ENCODE measurements at places on chromosomes 7 and 10.

- no peak for DNase-seq
Observed at GRCh38 chr10:43395571-43396060, 13.4 kb downstream of the HNRNPF start.

DNA sequence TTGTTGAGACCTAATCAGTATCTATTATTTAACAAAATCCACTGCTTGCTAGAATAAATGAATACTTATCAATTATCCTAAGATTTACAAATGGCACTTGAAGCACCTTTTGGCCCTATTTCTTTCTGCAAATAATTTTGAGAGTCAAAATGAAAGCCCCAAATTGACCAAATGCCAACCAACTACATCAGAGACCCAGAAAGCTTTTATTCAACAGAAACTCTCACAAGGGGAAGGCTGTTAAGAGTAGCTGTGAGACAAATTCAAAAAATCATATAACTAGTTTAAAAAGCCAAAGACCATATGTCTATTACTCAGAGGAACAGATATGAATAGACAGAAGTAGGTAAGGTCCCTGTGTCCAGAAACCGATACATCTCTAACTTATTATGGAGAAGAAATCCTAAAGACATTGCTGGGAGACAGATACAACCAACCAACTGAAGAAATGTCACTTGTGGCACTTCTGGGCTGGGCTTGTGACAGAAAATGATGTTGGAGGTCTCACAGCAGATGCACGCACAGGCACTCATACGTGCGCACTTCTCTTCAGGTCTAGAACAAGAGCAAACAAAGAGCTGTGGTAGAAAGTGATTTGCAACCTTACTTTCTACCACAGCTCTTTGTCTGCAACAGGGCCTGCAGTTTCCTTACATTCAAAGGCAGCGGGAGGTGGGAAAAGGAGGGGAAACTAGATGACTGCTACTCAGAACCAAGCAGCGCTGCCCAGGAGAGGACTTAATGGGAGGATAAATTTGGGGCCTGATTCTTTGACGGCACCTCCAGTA lies 58.6 kb upstream of the KCNIP2 start:
- DNase-seq = peak; percentile 37

DNA sequence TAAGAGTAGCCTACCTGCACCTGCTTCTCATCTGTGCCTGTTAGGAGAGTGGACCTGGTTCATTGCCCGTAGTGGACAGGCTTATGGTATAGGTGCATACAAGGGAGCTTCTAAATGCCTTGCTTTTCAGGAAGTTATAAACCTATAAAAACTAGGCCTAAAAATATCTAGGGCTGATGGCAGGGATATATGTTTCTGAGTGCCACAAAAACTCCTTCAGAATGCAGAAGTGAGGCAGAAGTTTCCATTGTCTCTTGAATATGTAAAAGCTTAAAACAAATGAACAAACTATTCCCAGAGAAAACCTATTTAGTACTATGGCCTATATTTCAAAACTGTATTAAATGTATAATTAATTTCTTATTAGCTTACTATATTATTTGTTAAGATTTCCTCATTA lies 91.8 kb downstream of the RNLS start:
- DNase-seq = no peak

GRCh38 chr7:151626422-151627115 lies 106.9 kb upstream of the RHEB start:
- peak; percentile 62 for DNase-seq

- no peak for DNase-seq
Observed at GRCh38 chr10:23325132-23325531, 19.5 kb downstream of the C10orf67 start.

DNA sequence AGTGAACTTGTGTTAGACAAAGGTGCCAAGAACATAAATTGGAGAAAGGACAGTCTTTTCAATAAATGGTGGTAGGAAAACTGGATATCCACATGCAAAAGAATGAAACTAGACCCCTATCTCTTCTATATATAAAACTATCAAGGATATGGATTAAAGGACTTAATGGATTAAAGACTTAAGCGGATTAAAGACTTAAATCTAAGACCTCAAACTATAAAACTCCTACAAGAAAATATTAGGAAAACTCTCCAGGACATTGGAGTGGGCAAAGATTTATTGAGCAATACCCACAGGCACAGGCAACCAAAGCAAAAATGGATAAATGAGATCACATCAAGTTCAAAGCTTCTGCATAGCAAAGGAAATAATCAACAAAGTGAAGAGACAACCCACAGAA lies 242.9 kb upstream of the MEOX2 start:
- no peak for DNase-seq

- DNase-seq = no peak
Observed at GRCh38 chr7:27295236-27295635, 52.6 kb downstream of the EVX1 start.

DNA sequence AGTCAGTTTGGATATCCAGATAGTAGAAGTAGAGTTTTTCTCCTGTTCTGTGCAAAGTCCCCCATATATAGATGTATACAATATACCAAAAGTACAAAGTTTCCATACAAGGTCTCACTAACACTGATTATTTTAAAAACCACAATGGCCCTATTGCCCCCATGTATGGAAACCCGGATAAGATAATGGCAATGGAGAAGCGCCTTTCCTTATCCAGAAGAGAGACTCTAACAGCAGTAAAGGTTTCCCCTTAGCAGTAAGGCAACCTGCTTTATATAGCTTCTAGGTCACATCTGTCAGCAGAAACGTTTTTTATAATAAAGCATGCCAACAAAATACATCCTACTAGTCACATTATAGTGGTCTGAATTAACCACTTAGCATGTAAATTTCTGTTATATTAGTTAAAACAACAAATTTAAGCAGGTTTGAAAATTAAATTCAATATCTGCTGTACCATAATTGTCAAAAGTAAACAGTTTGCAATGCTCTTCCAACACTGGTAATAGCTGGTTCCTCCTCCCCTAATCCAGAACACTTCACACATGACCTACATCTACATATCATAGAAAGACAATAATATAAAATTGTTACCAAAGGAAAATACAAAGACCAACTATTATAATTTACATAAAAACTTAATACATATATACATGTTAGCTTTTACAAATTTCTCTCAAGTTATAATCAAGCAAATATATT lies 22.4 kb downstream of the USP6NL start:
- no peak for DNase-seq

- DNase-seq = no peak
Observed at GRCh38 chr7:36266683-36267082, 113.6 kb downstream of the EEPD1 start.

DNA sequence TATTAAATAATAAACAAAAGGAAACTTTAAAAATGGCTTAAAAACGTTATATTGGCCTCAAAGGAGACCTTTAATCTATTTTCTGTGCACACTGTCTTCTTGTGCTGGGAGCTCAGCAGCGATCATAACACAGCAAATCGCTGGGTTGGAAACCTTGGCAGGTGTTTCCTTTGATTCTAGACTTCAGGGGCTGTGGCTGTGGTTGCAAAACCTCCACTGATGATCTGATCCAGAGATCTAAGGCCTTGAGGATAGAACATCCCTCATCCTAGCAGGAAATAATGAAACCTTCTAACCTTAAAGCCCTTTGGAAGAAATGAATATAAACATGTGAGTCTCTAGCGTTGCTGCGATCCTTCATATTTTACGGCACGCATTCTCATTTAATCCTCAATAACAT lies 29.8 kb downstream of the CDHR3 start:
- DNase-seq = no peak

DNA sequence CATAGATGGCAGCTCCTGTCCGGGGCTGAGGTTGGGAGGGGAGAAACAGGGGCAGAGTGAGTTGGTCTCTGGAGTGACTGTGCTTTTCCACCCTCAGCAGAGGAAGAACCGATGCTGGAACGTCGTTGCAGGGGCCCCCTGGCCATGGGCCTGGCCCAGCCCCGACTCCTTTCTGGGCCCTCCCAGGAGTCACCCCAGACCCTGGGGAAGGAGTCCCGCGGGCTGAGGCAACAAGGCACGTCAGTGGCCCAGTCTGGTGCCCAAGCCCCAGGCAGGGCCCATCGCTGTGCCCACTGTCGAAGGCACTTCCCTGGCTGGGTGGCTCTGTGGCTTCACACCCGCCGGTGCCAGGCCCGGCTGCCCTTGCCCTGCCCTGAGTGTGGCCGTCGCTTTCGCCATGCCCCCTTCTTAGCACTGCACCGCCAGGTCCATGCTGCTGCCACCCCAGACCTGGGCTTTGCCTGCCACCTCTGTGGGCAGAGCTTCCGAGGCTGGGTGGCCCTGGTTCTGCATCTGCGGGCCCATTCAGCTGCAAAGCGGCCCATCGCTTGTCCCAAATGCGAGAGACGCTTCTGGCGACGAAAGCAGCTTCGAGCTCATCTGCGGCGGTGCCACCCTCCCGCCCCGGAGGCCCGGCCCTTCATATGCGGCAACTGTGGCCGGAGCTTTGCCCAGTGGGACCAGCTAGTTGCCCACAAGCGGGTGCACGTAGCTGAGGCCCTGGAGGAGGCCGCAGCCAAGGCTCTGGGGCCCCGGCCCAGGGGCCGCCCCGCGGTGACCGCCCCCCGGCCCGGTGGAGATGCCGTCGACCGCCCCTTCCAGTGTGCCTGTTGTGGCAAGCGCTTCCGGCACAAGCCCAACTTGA lies 2.7 kb downstream of the REPIN1 start:
- DNase-seq = no peak

DNA sequence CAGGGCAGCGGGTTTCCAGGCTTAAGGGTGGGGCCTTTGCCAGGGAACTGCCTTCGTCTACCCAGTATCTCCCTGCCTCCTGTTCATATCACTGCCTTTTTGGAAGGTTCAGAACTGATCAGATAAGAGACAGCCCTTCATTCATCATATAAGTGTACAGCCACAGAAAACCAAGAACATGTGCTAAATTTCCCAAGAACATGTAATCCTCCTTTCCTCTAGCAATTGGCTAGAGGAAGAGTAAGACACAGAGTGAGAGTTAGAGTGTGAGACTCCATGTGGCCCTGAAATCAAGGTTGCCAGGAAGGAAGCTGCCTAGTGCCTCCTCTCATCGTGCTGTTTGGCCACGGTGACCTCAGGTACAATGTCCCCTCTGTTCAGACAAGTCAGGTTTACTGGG lies 770.9 kb downstream of the TNS3 start:
- DNase-seq = no peak

DNA sequence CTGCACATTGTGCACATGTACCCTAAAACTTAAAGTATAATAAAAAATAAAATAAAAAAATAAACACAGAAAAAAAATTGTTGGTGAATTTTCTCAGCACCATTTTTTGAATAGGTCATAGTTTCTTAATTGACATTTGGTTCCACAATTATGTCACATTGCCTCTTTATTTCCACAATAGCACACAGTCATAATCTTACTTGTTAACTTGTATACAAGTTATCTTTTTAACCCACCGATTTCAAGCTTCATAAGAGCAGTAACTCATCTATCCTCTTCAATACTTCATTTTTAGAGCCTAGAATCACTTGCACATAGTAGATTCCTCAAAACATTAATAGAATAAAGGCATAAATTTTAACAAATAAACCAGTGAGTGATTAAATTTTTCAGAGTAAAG lies 1425.1 kb upstream of the LRRTM3 start:
- DNase-seq = no peak
